Left ventricle myocardium superior (tissue), 1 donor: ENCODE measurements at places on chromosomes 16 and 17. TPM values are rescaled to one million over a fixed set of nuclear protein-coding genes. Genes with fewer than 3 reads are reported as not detected.

- no peak for DNase-seq
Measured at GRCh38 chr16:22117609-22118008, 25.3 kb downstream of the VWA3A start.

- no peak for DNase-seq
Measured at GRCh38 chr17:46060461-46060860, 61.4 kb downstream of the STH start.

GRCh38 chr17:337453-337852 is 15.2 kb downstream of the RPH3AL start:
- no peak for DNase-seq

DNA sequence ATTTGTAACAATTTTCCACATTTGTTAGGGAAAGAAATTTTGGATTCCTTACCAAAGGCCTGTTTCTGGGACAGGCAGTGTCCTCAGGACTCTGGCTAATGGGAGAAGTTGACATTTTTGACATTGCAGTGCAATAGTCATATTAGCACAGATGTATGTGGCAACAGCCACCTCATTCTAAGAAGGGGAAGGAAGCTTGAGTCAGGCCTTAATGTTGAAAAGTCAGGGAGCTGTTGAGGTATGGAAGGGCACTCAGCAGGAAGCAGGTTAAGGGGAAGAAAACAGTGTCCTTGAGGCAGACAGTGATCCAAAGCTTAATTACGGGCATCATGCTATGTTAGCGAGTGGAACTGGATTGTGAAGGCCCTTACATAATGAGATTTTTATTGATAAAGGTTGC is 20.9 kb downstream of the AKTIP start:
- DNase-seq: no peak

GRCh38 chr17:13429201-13429600 is 172.5 kb downstream of the HS3ST3A1 start:
- DNase-seq: no peak

The CCNF gene
- 1.1 TPM for total RNA-seq

GRCh38 chr16:78376452-78376851 is 277.0 kb downstream of the WWOX start:
- no peak for DNase-seq

- peak; percentile 87 for DNase-seq
Measured at GRCh38 chr17:40542558-40543411, 22.5 kb downstream of the CCR7 start.

DNA sequence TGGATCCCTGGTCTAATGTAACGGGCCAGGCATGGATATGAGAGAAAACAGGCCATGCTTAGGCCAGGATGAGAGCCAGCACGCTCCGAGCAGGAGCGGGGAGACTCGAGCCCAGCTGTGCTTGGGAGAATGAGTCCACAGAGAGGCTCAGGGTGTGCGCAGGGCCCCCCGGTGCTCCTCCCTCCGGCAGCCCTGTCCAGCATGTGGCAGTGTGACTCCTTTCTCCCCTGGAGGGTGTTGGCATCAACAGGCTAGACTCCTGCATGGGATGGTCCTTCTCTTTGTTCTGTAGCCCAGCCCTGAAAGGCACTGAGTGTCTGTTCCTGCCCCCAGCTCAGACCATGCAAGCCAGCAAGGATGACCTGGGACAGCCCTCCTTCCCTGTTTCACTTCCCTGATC is 23.4 kb downstream of the PGS1 start:
- DNase-seq: peak; percentile 13

The NDUFAF8 gene
- total RNA-seq: 53.7 TPM

GRCh38 chr16:80604600-80605355 is 64.0 kb downstream of the DYNLRB2 start:
- DNase-seq: no peak

GRCh38 chr16:83533193-83533592 is 274.6 kb upstream of the HSBP1 start:
- no peak for DNase-seq

DNA sequence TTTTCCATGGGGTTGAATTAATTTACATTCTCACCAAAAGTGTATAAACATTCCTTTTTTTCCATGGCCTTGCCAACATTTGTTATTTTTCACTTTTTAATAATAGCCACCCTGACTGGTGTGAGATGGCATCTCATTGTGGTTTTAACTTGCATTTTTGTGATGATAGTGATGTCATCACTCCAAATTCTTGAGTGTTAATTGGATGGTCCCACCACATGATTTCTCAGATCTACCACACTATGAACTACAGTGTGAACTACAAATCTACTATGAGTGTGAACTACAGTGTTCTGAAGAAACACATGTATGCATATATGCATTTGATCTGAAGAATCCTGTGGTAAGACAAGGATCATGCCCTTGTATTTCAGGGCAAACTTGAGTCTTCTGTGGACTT is 340.1 kb downstream of the ABCC12 start:
- no peak for DNase-seq

- DNase-seq: no peak
Measured at GRCh38 chr17:57396511-57396921, 140.2 kb downstream of the MSI2 start.

DNA sequence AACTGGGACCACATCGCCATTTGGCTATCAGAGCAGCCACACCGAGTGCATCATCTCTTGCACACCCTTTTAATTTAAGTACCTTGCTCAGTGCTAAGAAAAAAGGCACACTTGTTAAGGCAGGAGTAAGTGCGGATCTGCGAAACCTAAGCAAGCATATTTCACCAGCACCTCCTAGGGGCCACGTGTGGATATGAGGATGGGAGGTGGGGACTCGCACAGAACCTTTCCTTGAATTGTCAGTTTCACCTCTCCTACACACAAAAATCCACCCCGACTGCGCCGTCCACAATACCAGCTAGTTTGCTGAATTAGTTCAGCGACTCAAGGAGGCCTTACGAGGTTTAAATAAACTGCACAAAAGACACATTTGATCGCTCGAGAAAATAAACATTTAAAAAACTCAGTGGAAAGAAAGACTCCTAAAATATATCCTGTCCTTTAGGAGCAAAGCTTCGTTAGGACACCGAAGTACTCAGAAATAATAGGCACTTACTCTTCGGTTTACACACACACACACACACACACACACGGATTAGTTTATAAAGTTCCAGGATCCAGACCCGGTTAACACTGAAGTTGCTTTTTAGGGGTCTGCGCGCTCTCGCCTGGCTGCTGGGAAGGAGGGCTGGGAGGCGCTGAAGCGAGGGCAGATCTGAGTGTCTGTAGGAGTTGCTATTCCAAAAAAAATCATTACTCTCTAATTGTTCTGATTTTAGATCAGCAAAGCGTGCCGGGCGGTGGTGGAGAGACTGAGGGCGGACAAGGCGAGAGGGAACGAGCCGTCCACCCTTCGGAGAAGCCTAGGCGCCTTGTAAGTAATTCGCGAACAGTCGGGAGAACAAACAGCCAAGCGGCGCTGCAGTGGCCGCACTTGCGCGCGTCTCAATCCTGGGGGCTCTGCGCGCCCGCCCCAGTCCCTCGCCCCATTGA is 1.0 kb upstream of the KCNJ2 start:
- peak; percentile 69 for DNase-seq

The KRTAP16-1 gene
- not detected for total RNA-seq

The MMP2 gene
- total RNA-seq: 88.7 TPM

DNA sequence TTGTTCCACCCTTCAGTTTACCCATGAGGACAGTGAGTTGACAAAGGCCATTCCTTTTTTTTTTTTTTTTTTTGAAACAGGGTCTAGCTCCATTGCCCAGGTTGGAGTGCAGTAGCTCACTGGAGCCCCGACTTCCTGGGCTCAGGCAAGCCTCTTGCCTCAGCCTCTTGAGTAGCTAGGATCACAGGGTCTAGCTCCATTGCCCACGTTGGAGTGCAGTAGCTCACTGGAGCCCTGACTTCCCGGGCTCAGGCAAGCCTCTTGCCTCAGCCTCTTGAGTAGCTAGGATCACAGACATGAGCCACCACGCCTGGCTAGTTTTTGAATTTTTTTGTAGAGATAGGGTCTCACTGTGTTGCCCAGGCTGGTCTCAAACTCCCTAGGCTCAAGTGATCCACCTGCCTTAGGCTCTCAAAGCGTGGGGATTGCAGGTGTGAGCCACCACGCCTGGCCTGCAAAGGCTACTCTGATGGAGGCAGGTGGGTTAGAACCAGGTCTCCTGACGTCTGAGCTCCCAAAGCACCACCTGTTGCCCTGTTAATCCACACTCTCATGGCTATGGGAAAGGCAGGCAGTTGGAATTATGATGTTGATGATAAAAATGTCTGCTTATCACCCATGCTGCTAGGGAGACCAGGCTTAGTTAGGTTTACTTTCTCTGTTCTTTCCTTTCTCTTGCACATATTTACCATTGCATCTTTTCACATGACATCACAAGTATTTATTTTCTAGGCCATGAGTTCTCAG is 65.2 kb downstream of the KSR1 start:
- DNase-seq: no peak

GRCh38 chr17:10286324-10286723 is 86.5 kb downstream of the MYH13 start:
- DNase-seq: no peak

The GRB7 gene
- total RNA-seq: 5.1 TPM

DNA sequence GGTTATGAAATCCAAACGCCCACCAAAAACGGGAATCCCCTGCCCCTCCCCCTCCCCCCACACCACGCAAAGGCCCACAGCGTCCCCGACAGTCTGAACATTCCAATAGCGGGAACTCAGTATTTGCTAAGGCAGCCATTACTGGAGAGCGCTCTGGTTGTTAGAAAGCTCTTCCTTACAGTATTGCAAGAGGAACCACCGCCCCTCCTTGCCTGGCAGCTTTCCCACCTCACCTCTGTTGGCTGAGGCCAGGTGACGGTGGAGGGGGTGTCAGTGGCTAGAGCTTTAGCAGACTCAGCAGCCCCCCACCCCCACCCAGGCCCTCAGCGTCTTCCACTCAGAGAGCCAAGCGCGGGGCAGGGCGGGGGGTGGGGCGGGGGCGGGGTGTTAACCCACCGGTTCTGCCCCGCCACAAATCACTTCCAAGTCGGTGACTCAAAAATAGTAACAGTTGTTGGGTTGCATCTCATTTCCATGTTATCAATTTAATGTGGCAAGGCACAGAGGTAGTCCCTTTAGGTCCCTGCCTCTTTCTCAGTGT is 2.2 kb upstream of the PLEKHH3 start:
- DNase-seq: no peak

The CCL16 gene
- total RNA-seq: not detected

The HSF4 gene
- 71.0 TPM for total RNA-seq

DNA sequence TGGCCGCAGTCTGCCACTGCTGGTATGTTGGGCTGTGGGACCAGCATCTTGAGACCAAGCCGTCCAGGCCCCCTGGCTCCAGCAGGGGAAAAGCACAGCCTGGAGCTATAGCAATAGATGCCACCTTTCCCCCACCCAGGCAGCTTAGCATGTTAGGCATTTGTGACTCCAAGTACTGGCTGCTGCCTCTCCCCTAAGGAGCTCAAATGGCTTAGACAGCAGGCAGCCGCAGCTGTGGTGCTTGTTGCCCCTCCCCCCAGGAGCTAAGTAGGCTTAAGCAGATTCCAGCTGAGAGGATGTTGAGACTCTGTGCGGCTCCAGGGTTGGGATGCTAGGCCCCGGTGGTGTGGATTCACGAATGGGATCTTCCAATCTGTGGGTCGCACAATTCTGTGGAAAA is 88.8 kb upstream of the ANKFN1 start:
- no peak for DNase-seq

The HOXB8 gene
- not detected for total RNA-seq

The ARHGDIG gene
- 14.9 TPM for total RNA-seq

GRCh38 chr17:28042657-28042720 is at the start of gene NLK:
Gene NLK (plus strand): TSS chr17:28042677. CDS start chr17:28042874, 197 bp downstream.
- DNase-seq: no peak

The SMIM36 gene
- total RNA-seq: not detected

- DNase-seq: no peak
Measured at GRCh38 chr17:66392783-66393437, 90.5 kb downstream of the PRKCA start.

DNA sequence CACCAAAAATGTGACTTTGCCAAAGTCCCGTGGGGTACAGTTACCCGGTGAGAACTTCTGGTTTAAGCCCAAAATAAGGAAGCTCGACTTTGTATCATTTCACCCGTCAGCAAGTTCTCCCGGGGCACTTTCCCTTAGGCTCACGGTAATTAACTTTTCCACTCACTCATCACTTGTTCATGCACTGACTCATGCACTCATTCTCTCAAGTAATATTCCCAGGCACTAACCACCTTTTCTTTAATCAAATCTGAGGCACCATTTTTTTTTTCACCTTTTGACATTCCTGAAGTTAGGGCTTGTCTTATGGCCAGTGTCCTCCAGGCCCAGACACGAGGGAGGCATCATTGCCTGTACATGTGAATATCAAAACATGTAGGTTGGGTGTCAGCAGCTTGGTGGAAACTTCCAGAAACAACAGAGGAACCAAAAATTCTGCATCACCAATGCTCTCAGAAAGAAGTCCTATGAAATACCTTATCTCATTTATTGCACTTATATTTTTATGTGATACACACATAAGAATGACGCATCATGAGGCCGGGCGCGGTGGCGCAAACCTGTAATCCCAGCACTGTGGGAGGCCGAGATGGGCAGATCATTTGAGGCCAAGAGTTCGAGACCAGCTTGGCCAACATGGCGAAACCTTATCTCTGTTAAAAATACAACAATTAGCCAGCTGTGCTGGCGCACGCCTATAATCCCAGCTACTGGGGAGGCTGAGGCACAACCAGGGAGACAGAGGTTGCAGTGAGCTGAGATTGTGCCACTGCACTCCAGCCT is 36.1 kb upstream of the ATP2C2 start:
- no peak for DNase-seq
